ENCODE measurements at places on chromosomes 7 and 10.

GRCh38 chr7:45617166-45617565 is 43.0 kb downstream of the ADCY1 start:
- DNase-seq: no peak

DNA sequence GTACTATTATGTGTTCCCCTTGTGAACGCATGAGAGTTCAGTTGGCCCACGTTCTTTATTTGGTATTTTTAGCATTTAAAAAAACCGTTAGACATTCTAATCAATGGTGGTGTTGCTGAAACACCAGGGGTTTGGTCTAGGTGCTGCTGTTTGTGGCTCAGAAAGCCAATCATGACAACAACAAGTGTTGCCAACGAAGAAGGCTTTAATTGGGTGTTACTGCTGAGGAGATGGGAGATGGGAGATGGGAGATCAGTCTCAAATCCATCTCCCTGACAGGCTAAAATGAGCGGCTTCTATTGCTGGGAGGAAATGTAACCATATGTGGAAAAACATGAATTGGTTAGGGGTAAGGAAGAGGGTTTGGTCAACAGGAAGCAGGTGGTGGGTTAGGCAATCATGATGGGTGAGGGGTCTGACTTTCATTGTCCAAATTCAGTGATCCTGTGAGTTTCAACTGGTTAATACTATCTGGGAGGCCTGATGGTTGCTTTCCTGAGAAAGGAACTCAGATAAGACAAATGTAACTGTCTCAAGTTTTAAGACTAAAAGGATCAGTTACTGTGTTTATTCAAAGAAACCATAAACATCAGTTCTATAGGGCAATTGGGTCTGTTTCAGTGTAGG is 4.6 kb upstream of the ZNF425 start:
- DNase-seq: no peak

DNA sequence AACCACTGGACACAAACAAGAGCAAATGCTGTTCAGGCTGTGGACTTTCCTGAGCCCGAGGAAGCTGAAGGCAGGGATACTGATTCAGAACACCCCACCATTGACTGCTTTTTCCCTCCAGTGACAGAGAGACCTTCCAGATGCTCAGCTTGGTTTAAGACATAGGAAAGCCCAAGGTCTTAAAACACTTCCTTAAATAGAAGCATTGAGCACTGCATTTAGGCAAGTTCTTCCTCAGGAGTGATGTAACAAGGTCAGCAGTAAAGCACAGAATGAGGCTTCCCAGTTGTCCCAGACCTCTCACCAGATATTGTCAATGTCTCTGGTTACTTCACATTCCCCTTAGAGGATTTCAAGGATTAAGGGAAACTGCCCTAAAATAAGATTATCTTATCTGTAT is 19.6 kb upstream of the CDCA7L start:
- no peak for DNase-seq

DNA sequence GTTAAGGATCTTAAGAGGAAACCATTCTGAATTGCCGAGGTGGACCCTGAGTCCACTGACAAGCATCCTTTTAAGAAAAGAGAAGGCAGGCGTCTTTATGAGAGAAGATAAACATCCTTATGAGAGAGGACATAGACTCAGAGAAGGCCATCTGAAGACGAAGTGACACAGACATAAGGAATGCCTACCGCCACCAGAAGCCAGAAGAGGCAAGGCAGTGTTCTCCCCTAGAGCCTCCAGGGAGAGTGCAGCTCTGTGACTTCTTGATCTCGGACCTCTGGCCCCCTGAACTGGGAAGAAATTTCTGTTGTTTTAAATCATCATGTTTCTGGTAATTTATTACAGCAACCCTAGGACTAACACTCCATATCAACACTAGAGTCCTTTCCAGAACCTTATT is 25.2 kb upstream of the ING3 start:
- no peak for DNase-seq

DNA sequence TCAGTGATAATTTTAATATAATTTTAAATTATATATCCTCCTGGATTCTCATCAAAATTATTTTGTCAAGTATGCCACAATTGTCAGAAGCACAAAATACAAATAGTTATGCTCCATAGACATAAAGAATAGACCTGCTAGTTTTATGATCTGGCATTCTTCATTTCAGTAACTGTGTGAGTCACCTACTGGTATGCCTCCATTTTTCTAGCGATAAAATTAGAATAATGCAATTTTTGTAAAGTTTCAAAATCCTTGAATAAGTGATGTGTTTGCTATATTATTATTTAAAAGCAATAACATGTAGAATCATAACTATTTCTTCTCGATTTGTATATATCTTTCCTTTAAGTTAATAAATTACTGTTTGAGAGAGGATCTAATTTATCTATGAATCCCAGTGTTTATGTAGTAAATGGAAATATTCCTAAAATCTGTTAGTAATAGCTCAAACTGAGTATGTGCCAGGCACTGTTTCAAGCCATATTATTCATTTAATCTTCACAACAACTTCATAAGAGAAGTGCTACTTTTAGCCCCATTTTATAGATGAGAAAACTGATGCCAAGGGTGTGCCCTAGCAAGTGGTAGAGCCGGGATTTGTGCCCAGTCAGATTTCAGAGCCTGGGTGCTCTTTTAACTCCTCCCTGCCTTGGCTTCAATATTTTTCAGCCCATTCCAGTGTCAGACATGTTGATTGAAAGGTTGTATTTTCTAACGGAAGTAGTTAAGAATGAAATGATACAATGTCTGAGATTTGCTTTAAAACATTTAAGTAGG is 38.4 kb downstream of the NET1 start:
- no peak for DNase-seq

GRCh38 chr10:28367929-28368484 is 65.1 kb upstream of the MPP7 start:
- DNase-seq: no peak

DNA sequence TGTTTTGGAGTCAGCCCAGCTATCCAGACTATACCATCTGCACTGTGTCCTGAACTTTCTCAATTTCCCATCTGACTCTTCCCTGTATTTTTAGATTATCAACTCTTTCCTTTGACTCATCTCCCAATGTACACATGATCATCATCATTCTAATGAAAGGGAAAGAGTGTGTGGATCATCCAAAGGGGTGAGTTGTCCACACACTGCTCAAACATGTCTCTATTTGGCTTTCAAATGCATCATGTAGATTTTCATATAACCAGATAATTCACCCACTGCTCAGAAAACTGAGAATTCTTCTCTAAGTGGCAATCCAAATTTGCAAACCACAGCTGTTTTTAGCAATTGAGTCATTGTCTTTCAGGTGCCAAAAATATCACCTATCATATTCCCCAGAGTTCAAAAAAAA is 190.2 kb upstream of the HPS1 start:
- no peak for DNase-seq

- no peak for DNase-seq
These were observed 6.0 kb downstream of the FKBP14 start for GRCh38 chr7:30020535-30020934.

GRCh38 chr10:1169186-1169885 is 113.2 kb downstream of the WDR37 start:
- DNase-seq: peak; percentile 67
